MG63 (cell line): ENCODE measurements at places on chromosomes 5 and 9. TPM values are rescaled to one million over a fixed set of nuclear protein-coding genes. Genes with fewer than 3 reads are reported as not detected.

EIF4EBP3 gene
- total RNA-seq, result 4.0 and 4.5 TPM in 2 replicates

AIF1L gene
- 24.1 and 25.7 TPM in 2 replicates for total RNA-seq

DNA sequence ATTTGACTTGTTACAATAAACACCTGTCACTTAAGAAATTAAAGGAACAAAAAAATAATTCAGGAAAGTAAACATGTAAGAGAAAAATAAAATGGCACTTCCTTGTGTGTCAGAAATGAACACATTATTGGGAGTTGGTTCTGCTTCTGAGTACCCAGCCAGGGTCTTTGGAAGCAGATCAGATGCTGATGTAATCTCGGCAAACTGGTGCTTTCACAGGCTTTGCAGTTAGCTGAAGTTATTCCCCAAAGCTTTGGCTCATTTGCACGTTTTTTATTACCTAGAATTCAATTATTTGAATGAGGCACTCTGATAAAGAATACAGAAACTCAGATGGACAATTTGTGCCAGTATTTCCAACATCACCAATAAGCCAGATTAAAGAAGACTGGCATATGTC, 10.9 kb downstream of the CDH18 start:
- peak; percentile 1 for DNase-seq

GRCh38 chr5:134084022-134084565, 30.4 kb upstream of the TCF7 start:
- no peak for DNase-seq

DNA sequence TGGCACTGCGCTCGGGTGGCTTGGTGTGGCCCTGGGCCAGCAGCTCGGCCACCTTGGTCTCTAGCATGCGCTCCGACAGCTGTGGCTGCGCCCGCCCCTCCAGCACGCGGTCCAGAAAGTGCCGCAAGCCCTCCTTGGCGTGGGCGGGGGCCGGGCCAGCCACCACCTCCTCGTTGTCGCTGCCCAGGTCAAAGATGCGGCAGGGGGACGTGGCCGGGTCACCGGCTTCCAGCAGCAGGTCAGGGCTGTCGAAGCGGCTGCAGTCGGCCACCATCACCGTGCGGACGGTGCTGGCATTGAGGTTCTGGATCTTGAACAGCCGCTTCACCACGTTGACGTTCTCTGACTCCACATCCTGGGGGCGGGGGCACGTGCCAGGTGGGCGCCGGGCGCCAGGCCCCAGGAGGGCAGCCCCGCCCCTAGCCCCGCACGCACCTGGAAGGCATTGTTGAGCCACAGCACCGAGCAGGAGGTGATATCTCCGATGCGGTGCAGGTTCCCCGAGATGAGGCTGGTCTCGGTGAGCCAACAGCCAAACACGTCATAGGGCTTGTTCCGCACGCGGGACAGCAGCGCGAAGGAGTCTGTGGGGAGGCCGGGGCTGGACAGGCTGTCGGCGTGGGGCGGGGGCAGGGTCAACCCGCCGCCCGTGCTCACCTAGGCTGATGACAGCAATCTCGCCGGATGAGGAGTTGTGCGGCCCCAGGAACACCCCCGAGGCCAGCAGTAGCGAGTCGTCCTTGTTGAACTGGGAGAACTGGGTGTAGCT, 2.2 kb downstream of the FBXW5 start:
- DNase-seq, result no peak

SLC6A3 gene
- total RNA-seq, result not detected in 2 replicates

DNA sequence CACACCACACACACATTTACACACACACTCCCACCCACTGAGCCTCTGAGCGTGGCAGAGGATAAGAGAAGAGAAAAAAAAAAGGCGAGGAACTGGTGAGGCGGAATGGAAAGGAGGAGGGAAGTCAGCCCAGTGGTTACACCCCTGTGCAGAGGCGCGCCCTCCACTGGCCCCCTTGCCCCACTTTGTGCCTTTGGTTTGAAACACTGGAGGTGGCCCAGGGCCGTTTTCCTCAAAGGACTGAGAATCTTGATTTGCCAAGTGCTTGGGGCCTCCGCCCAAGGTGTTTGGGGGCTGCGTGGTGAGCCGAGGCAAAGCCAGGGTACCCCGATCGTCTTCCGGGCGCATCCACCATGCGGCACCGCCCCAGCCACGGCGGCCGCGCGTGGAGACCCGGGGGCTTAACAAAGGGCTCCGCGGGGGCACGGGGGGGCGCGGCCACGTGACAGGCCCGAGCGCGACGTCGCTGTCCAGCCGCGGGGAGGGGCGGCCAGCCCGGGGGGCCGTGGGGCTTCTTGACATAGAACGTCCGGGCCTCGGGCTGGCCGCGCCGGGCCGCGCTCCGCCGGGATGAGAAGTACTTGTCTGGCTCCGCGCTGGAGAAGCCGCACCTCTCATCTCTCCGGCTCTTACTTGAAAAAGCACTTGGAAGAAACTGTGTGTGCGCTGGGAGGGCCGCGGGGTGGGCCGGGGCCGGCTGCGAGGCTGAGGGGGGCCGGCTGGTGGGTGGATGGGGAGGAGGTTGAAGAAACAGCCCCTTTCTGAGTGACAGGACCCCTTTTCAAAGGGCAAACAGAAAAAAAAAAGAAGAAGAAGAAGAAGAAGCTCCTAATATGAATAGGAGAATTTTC, 21.0 kb downstream of the NR2F1 start:
- peak; percentile 55 for DNase-seq

- DNase-seq, result peak; percentile 80
These were observed 23.9 kb downstream of the LARP1 start for GRCh38 chr5:154779105-154779504.

RNF224 gene
- not detected in 2 replicates for total RNA-seq

PRRX2 gene
- 20.1 and 38.4 TPM in 2 replicates for total RNA-seq

- DNase-seq, result peak; percentile 31
These were observed 42.6 kb upstream of the GFPT2 start for GRCh38 chr5:180395540-180396274.

CCDC192 gene
- not detected in 2 replicates for total RNA-seq

DNA sequence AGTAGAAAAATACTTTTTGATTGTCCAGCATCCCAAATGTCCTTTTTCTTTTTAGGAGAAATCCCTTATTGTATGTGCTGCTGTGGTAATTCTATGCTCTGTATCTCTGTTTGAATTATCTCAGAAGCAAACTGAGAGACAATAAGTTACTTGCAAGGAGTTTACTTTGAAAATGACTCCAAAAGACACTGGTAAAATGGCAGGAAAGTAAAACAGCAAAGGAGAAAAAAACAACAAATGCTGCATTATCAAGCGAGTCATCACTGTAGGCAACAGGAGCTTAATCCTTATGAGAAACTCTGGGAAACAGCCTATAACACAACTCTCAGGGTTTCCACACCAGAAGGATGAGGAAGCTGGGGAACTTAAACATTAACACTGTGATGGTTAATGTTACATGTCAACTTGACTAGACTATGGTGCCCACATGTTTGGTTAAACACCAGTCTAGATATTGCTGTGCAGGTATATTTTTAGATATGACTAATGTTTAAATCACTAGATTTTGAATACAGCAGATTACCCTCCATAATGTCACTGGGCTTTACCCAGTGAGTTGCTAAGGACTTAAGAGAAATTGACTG, 92.6 kb upstream of the GAS1 start:
- no peak for DNase-seq

DNA sequence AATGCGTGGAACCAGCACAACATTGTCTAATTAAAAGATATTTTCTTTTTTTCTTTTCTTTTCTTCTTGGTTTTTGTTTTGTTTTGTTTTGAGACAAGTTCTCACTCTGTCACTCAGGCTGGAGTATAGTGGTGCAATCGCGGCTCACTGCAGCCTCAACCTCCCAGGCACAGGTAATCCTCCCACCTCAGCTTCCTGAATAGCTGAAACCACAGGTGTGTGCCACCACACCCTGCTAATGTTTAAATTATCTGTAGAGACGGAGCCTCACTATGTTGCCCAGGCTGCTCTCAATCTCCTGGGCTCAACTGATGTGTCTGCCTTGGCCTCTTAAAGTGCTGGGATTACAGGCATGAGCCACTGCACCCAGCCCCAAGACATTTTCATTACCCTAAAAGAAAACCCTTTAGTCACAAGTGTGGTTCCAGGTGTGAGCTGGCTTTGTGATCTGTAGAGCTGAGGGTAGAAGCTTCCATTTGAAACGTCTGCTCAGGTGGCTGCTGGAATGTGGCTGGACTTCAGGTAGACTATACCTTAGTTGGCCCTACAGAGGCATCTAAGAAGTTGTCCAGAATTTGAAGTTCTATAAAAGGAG, 19.1 kb upstream of the NEK6 start:
- DNase-seq, result no peak

GRCh38 chr9:136018257-136019031, 57.3 kb upstream of the UBAC1 start:
- DNase-seq, result no peak

DNA sequence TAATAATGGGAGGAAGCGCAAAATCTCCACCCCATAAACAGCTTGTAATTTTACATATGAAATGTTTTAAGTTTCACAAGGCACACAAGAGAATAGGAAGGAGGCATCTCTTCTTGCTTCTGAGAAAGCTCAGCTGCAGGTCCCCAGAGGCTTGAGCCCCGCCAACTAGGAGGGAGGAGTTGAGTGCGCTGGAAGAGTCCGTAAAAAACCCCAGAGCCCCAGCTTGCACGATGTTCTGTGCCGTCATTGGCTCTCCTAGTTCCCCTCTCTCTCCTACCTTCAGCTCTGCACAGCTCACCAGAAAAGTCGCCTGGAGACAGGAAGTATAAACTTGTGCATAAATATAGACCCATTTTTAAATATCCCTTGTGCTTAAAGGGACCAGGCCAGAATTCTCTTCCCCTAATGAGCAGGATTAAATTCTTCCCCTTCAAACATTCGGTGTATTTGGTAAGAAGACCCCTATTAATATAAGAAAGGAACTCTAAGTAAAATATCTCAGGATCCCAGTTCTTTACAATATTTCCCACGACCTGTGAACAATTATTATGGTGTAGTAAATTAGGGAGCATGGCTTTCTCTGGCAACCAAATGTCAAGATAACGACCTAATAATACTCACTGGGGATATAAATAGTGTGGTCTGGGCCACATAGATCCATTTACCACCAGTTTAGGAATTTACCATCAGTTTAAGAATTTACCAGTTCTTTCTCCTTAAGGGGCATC, 13.7 kb downstream of the GLRX start:
- DNase-seq, result peak; percentile 40

DNA sequence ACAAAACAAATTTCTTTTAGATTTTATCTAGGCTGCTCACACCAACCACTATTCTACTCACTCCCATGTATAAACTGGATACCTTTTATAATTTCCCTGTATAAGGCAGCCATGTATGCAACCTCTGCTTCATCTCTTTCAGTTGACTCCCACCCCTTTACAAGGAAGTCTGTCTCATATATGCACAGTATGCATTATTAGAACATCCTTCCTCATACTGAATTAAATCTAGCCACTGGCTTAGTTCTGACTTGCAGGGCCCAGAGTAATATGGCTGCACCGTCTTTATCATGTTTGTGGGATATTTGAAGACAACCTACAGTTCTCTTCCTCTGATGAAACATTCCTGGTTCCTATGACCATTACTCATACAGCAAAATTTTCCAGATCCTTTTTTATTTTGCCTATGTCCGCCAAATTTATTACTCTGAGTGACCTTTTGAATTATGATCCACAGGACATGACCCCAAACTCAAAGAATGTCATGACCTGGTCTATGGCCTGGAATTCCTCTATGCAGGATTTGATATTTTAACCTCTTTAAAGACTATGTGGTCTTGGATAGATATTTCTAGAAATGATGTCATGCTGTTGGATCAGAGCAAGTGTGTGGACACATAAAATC, 76.6 kb upstream of the ITGA1 start:
- DNase-seq, result no peak

PCDHGB5 gene
- total RNA-seq, result 0.53 TPM in 1 of 2 replicates, not detected in the other

DNA sequence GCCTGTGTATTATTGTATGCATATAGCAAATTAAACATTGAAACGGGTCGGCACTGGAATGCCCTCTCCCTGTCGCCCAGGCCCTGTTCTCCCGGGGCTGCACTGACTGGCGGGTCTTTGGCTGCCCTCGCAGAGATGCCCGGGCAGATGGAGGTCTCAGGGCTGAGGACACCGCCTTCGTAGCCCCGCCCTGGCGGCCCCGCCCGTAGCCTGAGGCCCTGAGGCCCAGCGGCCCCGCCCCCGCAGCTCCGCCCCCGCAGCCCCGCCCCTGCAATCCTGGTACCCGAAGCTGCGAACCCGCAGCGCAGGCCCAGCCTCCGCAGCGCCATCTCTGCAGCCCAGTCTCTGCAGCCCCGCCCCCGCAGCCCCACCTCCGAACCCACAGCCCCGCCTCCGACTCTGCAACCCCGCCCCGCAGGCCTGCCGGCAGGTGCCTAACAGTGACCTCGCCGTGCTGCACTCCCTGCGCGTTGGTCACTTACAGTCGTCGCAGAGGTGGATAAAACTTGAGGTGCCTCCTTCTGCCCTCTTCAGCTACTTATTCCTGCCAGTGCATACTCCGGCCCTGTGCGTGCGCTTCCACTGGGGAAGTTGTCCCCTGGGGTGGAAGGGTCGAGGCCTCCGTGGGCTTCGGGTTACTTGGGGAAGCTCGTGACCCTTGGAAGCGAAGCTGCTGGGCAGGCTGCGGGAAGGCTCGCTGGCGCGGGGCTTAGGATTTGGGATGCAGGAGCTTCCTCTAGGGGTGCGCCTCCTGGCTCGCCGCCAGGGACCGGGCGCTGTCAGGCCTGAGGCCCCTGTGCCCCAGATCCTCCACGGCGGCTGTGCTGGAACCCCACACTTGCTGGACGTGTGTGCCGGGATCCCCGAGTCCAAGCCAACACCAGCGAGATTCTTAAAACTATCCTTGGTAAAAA, 72.3 kb downstream of the ICE1 start:
- peak; percentile 38 for DNase-seq

WNK2 gene
- total RNA-seq, result 0.17 and 1.1 TPM in 2 replicates

DNA sequence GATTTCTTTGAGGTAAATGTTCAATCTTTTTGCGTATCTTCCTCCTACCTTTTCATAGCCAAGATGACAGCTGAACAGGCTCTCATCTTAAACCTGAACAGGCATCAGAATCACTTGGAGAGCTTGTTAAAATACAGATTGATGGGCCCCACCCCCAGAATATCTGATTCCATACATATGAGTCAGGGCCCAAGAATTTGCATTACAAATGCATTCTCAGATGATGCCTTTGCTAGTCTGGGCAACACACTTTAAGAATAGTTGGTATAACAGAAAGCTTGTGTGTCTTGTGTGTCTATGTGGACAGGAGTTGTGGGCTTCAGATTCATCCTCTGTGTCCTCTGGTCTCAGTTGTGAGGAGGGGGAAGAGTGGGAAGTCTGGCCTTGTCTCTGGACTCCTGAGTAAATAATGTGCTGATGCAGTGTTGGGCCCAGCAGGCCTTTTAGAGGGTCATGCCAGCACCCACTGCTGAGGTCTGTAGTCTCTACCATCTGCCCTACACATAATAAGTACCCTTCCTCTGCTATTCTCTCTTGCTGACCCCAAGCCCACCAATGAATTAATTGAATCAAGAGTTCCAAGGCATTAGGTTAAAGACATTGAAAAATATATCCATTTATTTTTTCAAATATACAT, 43.1 kb downstream of the PTCD2 start:
- DNase-seq, result peak; percentile 49

DNA sequence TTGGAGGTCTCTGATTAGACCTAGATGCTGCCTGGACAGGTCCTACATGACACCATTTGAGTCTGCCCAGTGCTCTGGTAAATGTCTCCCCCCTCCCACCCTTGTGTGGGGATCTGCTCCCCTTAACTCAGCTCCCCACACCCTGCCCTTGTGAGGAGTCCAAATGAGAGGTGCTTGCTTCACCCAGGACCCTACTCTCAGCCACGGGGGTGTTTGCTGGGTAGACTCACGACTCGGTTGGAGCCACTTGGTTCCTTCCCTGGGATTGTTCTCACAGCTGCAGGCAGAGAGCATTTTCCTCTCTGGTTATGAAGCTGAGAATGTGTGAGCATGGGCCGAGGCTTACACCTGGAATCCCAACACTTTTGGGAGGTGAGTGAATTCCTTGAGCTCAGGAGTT, 204.7 kb downstream of the CDK5RAP2 start:
- no peak for DNase-seq

- no peak for DNase-seq
These were observed 278.7 kb downstream of the HCN1 start for GRCh38 chr5:45417285-45417998.
